ENCODE measurements at places on chromosomes 12 and 14.

- no peak for DNase-seq
These were observed 205.1 kb downstream of the NEDD1 start for GRCh38 chr12:97112136-97112535.

- DNase-seq = no peak
These were observed 2.1 kb upstream of the ARHGAP5 start for GRCh38 chr14:32074887-32075572.

DNA sequence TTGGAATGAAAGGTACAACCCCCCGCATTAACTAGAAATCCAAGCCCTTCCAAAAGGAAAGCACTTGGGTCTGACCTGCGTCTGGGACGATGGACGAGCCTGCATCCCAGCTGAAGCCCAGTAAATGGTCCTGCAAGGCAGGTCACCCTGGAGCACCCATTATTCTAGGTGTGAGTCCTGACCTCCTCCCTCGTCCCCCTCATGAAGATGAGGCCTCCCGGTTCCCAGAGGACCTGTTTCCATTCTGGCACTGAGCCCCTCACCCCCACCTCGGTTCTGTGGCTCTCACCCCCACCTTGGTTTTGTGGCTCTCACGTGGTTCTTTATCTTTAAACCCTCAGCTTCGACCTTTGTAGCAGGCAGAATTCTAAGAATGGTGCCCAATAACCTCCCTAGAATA, 7.3 kb downstream of the IFI27 start:
- no peak for DNase-seq

- no peak for DNase-seq
These were observed 33.2 kb upstream of the STRN3 start for GRCh38 chr14:31059152-31059924.

- DNase-seq = no peak
These were observed 41.2 kb downstream of the BEGAIN start for GRCh38 chr14:100546051-100546443.

DNA sequence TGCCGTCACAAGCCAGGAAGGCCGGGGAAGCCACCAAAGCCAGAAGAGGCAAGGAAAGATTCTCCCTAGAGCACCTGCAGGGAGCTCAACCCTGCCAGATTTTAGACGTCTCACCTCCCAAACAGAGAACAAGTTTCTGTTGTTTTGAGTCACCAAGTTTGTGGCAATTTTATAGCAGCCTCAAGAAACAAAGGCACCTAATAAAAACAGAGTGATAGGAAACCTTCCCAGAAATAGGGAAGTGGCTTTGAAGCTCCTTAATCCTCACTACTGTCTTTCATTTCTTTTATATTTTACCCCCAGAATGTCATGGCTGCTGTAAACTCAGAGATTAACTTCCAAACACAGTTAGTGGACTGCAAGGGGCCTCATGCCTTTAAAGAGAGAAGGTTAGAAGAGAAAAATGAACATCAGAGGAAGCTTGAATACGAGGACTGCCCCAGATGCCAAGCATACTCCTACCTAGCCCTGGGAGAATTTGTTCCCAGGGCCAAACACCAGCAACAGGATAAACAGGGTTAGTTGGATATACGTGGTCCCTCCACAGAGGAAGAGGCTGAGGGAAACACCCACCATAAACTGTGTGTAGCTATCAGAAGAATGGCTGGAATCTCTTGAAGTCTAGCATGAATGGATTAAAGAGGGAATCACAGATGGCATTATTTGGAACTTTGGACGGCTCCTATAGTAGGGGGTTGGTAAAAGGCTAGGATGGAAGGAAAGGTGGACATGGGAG, 148.3 kb downstream of the KCNA5 start:
- no peak for DNase-seq

DNA sequence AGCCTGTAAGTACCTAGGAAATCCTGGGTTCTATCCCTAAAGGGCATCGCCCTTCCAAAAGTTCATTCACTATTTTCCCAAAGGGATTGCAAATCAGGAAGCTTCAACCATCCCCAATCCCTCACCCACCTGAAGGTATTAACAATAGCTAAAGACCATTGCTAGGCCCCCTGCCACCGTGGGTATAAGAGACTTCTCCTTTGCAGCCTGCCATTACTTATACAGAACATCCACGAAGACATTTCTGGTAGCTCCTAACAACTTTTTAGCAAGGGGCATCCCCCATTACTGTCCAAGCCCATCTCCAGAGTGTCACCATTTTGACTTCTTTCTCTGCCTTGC, 384 bp upstream of the SMUG1 start:
- DNase-seq = no peak

DNA sequence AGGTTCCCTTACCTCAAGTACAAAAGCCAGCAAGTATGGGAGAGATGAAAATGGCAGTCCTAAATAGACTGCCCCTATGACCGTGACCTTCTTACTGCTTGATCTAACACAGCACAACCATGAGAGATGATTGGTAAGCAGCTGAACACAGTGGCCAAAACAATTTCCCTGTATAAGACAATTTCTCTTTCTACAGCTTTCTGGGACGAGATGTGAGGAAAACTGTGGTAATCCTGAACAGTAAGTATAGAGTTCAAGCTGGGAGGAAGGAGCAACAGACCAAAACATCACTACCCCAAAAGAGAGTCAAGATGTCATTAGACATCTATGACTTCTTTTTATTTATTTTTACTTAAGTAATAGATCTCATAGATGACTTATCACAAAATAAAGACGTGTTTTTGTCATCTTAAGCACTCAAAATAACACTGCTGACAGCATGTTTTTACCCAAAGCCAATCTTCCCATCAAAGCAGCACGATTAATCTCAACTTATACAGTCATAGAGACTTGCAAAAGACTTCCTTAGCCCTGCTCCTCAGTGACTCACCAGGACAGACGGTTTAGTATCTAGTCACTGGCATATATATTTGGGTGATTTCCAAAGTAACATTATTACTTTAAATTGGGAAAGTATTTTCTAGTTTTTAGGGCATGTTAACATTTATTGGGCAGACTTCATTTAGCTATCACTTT, 3.7 kb downstream of the TMEM52B start:
- DNase-seq = no peak

DNA sequence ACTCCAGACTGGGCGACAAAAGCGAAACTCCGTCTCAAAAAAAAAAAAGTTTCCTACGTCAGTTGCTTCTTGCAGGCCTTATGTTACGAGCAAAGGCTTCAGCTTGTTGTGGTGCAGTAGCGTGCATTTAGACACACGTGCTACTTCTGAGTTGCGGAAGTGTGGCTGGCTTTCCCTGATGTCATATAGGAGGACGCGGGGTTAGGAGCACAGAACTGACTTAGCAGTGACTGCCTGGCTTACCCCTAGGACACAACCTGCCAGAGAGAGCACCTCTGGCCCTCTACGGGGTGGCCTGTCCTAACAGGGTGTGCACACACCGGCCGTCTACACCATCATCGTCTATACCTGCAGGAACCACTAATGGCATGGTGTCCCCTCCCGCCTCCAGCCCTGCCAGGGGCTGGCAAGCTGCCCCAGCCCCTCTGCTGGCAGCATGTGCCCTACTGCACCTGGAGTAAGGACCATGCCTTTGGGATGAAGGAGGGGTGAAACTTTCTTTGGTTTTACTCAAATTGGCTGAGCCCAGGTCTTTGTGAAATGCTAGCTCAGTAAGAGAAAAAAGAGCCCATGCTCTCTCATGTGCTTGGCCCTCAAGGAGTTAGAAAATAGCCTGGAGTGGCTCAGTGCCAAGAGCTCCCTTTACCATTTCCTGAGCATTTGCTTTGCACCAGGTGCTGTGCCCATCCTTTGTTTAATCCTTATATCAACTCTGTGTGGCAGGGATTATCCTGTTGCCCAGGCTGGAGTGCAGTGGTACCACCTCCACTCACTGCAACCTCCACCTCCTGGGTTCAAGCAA, 1.7 kb upstream of the GPR68 start:
- DNase-seq = peak; percentile 19

- DNase-seq = no peak
These were observed 86.3 kb downstream of the CALM1 start for GRCh38 chr14:90483117-90483516.

DNA sequence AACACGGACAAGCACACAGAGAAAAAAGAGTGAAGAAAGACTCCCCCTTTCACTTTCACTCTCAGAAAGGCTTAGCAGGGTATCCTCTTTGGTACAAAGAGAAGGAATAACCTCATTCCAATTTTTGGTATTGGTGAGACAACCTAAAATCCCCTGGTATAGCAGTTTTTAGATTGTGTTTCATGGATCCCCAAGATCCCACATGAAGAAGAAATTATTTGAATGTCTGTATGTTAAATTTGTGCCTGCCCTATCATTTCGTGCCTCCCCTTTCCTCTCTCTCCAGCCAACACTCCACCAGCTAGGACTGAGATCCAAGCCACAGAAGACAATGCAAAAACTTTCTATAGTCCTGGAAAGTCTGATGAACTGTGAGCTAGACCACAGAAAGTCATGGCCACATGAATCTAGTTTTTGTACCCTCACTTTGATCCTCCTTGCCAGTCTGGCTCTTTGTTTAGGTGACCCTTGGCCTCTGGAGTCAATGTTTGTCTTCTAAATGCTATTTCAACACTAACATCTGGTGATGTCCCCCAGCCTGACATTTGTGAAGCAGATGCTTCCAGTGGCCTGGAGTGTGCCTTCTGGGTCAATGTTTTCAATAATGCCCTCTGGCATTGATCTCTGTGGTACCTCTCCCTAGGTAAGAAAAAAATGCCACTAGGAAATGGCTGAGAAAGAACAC, 181.9 kb upstream of the BMP4 start:
- no peak for DNase-seq

DNA sequence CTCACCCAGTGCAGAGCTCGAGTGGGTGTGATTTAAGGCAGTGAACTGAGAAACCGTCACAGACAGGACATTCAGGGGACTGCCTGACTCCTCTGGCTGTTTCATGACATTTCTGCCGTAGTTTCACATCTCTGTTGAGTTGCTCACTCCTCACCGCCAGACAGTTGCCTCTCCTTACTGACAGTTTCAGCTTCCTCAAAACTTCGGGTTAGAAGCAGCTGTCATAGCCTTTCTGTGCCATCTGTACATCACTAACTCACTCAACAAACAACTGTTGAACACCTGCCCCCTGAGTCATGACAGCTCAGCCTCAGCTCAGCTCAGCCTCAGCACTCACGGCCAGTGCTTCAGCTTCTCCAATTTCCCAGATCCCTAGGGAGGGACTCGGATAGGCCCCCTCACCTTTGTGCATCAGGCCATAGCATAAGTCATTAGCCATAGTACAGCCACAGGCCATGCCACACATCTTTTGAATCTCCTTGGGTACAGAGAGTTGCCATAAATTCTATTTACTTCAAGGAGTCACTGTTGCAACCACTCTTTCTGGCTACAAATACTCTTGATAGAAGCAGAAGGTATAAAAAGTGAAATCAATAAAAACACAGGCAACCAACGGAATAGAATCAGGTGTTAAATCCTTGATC, 6.2 kb upstream of the SLC15A4 start:
- no peak for DNase-seq

GRCh38 chr12:22598141-22598762, 26.7 kb upstream of the ETNK1 start:
- DNase-seq = no peak

- DNase-seq = no peak
These were observed 44.8 kb upstream of the NR2C1 start for GRCh38 chr12:95118138-95118787.

GRCh38 chr12:91413581-91414546, 231.2 kb upstream of the DCN start:
- DNase-seq = no peak

DNA sequence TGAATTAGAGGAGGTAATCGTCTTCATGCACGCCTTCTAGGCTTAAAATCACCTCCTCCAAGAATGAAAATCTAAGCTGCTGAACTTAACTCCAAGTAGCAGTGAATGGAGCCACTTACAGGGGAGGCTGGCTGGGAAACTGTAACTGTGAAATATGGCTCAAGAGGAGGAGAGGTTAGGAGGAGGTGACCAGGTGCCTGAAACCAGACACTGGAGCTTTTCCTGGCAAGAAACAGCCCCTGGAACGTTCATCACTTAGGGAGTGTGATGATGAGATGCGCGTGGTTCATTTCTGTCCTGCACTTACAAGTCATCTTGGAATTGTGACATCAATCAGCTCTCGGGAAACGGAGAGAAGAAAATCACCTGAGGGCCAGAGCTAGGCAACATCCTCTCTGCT, 62.3 kb upstream of the TMEM132C start:
- no peak for DNase-seq

- DNase-seq = no peak
These were observed 368.6 kb downstream of the BCL11B start for GRCh38 chr14:98903371-98903770.

DNA sequence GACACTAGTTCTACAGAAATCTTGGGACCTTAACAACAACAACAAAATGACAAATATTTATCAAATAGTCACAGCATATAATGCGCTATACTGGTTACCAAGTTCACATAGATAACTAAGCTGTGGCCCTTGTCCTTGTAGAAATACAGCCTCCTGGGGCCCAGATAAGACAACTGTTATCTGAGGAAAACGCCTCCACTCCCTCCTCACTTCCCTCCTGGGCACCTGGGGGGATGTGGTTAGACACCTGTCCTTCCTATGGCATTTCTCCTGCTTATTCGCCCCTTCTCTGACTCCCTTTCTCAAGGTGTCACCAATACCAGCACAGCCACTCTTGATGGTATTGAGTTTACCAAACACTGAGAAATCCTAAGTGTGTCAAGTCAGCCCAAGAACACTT, 419.4 kb downstream of the RAD51B start:
- no peak for DNase-seq

- no peak for DNase-seq
These were observed 161.6 kb downstream of the PLCZ1 start for GRCh38 chr12:18576104-18576626.

GRCh38 chr14:103819503-103820307, 27.7 kb downstream of the PPP1R13B start:
- no peak for DNase-seq

- DNase-seq = no peak
These were observed 32.8 kb downstream of the FMNL3 start for GRCh38 chr12:49674318-49674981.

- DNase-seq = no peak
These were observed 12.5 kb downstream of the PAWR start for GRCh38 chr12:79678306-79678705.

GRCh38 chr12:113174461-113175384, 10.6 kb downstream of the DDX54 start:
- DNase-seq = peak; percentile 79

DNA sequence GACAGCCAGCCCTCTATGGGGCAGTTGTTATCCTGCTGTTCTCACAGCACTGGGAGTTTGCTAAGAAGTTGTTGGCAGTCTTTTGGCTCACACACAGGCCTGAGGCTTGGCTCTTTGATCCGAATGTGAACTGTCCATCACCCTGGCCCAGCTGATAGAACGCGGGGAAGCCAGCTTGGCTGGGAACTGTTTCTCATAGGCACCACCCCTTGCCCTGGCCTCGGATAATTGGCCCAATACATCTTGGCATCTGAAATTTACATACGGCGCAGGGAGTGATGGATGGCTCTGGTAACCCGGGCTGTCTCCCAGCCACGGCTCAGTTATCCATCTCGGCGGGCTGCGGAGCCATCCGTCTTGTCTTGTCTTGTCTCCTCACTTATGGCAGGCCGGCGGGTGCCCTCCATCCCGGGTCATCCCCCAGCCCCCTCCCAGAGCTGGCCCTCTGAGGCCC, 164.1 kb downstream of the PHETA1 start:
- DNase-seq = no peak

- DNase-seq = no peak
These were observed 115.1 kb downstream of the BEGAIN start for GRCh38 chr14:100472094-100472455.
